RPMI7951 (cell line): ENCODE measurements at places on chromosomes 4 and X. TPM values are rescaled to one million over a fixed set of nuclear protein-coding genes. Genes with fewer than 3 reads are reported as not detected.

The MAGED1 gene
- 180 and 245 TPM in 2 replicates for total RNA-seq

The C1GALT1C1 gene
- 59.3 and 69.2 TPM in 2 replicates for total RNA-seq

The MND1 gene
- 27.2 and 36.0 TPM in 2 replicates for total RNA-seq

The FGF2 gene
- 3.3 and 4.1 TPM in 2 replicates for total RNA-seq

The JCHAIN gene
- not detected in 2 replicates for total RNA-seq

The TCEAL6 gene
- not detected in 2 replicates for total RNA-seq

- DNase-seq, result no peak
Measured at GRCh38 chr4:101969965-101970364, 179.4 kb downstream of the BANK1 start.

DNA sequence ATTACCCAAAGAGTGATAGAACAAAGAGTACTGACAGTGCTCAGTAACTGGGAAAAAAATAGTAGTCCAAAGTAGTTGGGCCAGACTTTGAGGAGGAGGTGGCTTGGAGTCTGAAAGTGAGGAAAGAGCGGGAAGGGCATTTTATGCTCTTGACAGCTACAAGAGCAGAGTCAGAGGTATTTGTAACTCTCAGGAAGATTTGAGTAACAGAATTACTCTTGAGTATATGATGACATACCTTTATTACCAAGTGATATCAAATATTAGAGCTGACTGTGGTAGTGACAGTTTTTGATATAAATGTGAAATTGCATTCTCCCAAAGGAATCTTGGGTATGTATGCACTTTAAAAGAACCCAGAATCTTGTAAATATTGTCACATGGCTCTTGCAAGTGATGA lies 2.2 kb downstream of the SLAIN2 start:
- DNase-seq, result no peak

DNA sequence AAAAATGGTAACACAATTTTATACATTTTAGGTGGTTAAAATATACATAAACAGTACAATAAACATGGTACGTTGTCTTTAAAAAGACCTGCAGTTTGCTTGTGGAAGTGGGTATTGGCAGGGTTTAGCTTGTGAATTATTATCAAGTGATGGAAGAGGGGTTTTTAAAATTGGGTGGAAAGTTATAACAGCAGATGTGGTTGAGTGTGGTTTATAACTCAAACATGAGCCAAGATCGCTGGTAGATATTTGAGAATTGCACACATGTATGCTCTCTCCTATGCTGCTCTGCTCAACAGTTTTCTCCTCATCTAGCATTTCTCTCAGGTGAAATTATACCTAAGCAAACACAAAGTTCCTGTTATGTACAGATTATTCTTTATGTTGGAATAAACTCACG lies 14.0 kb downstream of the EPGN start:
- no peak for DNase-seq

GRCh38 chr4:87002682-87003043 lies 67.9 kb downstream of the AFF1 start:
- DNase-seq, result no peak

- peak; percentile 80 for DNase-seq
Measured at GRCh38 chr4:139266583-139267257, 13.3 kb downstream of the MGARP start.

DNA sequence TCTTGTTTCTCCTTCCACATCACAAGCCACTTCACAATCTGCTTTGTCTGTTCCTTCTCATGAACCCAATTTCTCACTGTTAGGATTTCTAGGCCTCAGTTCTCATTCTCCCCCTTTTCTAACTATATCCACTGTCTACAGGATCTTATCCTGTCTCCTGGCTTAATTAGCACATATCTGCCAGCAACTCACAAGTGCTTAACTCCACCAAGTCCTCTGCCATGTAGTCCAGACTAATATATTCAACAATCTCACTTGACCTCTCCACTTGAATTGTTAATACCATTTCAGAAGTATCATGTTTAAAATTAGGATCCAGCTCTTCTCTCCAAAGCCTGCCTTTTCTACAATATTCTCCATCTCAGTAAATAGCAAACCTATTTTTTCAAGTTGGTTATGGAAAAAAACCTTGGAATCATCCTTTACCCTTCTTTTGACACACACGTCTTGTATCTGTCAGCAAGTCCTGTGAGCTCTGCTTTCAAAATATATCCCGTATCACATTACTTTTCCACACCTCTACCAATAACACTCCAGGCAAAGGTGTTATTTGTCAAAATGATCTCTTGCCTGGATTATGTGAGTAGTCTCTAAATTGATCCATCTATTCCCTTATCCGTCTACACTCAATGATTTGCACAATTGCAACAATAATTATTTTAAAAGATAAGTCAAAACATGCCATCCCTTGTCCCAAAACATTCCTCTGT lies 127.2 kb upstream of the SLIT2 start:
- no peak for DNase-seq

- no peak for DNase-seq
Measured at GRCh38 chrX:10043386-10043785, 76.2 kb downstream of the CLDN34 start.

- no peak for DNase-seq
Measured at GRCh38 chr4:88674565-88674964, 23.1 kb downstream of the NAP1L5 start.

DNA sequence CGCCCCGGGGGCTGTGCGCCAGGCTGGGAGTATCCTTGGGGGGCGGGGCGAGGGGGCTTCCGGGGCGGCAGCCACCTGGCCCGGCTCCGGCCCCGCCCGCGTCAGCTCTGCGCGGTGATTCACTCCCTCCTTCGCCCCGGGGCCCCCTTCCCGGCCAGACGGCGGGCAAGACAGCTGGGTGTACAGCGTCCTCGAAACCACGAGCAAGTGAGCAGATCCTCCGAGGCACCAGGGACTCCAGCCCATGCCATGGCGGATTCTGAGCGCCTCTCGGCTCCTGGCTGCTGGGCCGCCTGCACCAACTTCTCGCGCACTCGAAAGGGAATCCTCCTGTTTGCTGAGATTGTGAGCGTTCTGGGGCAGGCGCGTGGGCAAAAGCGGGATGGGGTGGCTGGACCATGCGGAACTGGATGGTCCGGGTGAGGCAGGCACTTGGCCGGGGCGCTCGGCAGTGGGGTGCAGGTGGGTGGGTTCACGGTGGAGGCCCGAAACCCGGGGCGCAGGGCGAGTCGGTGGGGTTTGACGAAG lies at the start of gene PLP2:
Gene PLP2 (plus strand): TSS at position 147 of the 528 bp plus-strand sequence. CDS start 103 bp downstream, at position 250.
- DNase-seq, result peak; percentile 87

DNA sequence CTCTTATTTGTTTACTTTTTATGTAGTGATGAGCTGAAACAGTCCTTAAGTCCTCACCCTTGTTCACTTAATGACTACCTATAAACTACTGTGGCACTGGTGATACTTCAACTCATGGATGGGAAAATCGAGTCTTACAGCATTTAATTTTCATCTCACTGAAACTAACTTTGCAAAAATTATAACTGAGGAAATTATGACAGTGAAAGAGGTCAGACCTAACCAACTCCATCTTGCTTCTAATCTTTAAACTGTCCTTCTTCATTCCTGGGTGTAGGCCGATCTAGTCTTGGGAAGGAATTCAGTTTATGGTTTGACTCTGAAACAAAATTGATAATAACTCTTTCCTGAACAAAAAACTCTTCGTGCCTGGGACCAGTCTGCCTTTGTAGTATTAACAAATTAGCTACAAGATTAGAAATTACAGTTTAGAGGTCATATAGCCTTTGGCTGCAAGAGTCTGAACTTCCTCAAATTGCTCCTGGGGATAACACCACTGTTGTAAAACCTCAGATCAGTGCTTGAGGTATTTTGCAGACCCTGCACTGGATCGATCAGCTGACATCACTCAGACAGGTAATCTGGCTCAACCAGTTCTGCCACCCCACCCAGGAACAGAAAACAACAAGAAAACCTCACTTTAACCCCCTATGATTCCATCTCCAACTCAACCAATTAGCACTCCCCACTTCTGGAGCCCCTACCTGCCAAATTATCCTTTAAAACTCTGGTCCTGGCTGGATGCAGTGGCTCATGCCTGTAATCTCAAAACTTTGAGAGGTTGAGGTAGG lies 995.7 kb upstream of the PRKX start:
- no peak for DNase-seq

DNA sequence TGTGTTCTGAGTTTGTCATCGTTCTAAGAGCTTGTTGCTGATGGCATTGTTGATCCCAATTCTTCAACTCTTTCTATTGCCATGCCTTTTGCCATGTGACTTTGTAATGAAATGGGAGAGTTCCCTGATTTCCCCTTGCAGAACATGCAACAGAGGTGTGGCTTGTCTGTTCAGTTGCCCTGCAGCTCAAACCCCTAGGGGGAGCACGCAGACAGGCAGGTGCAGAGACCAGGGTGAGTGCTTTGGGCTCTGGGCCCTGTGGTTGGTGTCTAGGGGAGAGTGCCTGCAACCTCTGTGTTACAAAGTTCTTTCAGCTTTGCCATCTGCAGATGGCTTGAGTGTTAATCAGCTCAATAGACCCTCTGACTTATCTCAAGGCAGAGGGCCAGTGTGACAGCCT lies 332.7 kb downstream of the MID1IP1 start:
- DNase-seq, result no peak

DNA sequence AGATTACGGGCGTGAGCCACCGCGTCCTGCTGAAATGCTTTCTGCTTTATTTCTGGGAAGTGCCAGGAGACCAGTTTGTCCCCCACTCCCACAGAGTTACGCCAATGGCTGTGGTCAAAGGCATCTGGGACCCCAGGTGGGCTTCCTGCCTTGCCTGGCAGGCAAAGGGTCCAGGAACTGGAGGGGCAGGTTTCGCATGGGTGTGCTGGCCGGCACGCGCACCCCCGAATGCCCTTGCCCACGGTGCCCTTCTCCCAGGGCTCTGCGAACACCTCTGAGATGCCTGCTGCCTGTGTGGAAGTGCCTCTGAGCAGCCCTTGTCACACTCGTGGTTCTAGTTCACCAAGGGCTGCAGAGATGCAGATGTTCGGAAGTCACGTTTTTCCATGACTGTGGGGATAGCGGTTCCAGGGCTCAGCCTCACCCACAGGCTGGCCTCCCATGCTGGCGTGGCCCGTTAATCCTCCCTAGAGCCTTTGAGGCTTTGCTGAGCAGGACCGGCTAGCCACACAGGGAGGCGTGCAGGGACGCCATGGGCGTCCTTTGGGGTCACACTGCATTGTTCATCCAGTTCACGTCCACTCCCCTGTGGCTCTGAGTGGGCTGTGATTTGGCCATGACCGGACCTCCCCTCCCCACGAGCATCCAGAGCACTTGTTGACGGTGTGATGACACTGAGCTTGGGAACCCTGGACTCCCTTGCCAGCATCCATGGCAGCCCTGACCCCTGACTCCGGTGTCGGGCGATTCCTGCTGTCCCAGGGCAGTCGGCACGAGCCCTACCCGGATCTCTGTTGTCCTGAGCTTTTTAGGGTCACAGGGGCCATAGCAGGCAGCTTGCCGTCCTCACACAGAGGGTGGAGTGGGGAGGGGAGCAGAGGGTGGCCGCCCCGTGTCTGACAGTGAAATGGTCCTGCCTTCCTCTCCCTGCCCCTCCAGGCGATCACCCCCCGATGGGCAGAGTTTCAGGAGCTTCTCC lies 12.7 kb upstream of the ADD1 start:
- no peak for DNase-seq

GRCh38 chrX:19883878-19884277 lies 3.5 kb downstream of the SH3KBP1 start:
- DNase-seq, result peak; percentile 64

DNA sequence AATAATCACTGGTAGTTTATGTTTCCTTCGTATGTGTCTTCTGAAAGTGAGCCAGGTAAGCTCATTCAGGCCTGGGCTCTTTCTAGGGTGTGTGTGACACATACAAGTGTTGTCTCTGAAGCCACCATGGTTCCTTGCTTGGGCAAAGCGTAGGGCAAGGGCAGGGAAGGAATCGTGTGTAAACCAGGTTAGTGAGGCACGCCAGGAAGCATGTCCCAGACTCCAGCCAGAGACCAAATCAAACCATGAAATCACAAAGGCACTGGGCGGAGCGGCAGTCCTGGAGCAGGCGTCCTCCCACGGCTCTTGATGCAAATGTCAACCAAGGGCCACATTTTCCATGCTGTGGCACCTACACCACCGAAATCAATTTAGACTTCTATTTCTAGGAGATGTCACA lies 67.0 kb downstream of the NYX start:
- DNase-seq, result no peak

- DNase-seq, result no peak
Measured at GRCh38 chrX:7546551-7547080, 296.4 kb upstream of the VCX start.

GRCh38 chrX:104568304-104568915 lies 2.4 kb downstream of the IL1RAPL2 start:
- DNase-seq, result no peak

DNA sequence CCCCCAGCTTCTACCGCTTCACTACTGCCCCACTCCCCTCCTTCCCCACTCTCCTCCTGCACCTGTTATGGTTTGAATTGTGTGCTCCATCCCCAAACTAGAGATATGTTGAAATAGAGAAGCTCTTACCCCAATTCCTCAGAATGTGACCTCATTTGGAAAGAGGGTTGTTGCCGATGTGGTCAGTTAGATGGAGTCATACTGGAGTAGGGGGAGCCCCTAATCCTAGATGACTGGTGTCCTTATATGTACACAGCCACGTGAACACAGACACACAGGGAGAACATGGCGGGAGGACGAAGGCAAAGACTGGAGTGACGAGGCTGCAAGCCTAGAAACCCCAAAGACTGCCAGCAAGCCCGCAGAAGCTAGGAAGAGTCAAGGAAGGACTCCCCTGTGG lies 84.3 kb downstream of the FHDC1 start:
- DNase-seq, result no peak

DNA sequence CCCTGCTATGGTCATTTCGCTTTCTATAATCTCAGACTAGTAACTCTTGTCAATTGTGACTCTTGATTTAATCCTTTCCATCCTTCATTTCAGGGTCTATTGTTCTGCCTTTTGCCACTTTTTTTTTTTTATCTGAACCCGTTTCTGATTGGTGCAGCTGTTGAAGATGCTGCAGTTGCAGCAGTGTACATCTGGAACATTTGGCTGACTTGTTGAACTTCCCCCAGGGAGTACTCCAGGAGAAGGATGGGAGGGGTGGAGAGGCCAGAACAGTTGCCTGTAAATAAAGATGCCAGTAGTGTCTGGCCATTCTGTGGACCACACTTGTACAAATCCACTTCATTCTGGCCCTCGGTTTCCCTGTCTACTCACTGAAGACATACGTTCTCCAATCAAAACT lies 1.0 kb upstream of the EDA start:
- no peak for DNase-seq
